ENCODE measurements at places on chromosomes 3 and 15. TPM values are rescaled to one million over a fixed set of nuclear protein-coding genes. Genes with fewer than 3 reads are reported as not detected.

DNA sequence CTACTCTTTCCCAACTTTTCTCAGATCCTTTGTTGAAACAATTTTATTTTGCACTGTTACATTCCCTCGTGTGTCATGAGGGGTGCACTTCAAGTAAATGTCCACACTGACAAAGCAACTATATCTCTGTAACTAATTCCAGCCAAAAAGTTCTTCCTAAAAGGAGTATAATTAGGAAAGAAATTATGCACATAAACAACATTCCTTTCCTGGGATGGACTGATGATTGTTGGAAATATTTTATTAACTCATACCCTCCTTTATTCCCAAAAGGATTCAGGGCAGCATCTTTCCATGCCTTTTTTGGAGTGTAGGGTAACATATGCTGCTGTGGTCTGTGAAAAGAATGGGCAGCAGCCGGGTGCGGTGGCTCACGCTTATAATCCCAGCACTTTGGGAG, 426.1 kb upstream of the THBS1 start:
- no peak for DNase-seq

GRCh38 chr3:37768107-37768809, 93.4 kb upstream of the CTDSPL start:
- no peak for DNase-seq

- DNase-seq = peak; percentile 44
Measured at GRCh38 chr15:31062911-31063310, 38.6 kb downstream of the TRPM1 start.

The TMEM43 gene
- 29.5 TPM for total RNA-seq

GRCh38 chr3:66101901-66102300, 63.2 kb upstream of the MAGI1 start:
- no peak for DNase-seq

The CACNA2D2 gene
- 2.8 TPM for total RNA-seq

The SHC4 gene
- total RNA-seq = 2.4 TPM

The SI gene
- not detected for total RNA-seq

DNA sequence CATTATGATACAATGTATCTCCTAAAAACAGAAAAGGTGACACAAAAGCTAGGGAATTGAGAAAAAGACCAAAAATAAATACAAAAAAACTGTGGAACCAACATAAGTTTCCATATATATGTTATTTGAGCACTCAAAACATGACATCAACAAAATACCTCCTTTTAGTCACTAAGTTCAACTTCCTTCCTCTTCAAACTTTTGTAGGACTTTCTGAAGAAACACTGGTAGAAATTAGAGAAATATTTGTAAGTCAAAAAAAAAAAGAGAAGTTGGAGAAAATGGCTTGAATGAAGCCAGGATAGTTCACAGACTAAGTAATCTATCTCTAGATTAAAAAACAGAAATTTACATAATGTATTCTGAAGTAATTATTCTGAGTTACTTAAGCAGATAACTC, 208.4 kb upstream of the ALCAM start:
- DNase-seq = no peak

DNA sequence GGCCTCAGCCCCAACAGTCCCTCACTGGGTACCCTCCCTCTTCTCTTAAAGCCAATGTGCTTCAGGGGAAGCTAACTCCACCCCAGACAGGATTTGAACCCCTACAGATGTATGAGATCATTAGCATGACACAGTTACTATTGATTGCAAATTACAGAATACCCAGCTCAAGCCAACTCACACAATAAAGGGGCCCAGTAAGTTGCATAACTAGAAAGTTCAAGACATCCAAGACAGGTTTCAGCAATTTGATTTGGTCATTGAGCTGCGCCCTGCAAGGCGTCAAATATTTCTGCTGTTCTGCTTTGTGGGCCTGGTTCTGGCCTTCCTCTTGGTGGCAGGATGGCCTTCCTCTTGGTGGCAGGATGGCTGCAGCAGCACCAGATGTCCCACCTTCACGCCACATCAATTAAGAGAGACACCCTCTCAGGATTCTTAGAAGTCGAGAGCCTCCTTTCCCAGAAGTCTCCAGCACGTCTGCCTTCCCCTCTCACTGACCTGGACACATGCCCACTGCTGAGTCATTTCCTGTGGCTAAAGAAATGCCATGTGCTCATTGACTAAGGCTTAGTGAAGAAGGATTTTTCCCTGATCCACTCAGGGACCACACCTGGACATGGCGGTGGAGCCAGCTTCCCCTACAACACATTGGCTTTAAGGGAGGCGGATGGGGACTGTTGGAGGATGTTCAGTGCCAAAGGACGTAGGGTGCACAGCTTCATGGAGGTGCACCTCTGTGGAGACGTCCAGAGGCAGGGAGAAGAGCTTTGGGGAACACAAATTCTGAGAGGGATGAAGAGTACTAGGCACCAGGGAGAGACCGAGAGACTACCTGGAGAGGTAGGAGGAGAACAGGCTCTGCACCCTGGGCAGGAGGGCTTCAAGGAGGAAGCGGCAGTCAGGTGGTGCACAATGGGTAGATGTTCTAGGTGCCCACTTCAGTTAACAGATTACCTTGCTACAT, 49.1 kb downstream of the DNASE1L3 start:
- peak; percentile 48 for DNase-seq

- DNase-seq = no peak
Measured at GRCh38 chr15:61685971-61686370, 374.3 kb downstream of the VPS13C start.

- DNase-seq = no peak
Measured at GRCh38 chr3:177437513-177438337, 240.4 kb upstream of the TBL1XR1 start.

DNA sequence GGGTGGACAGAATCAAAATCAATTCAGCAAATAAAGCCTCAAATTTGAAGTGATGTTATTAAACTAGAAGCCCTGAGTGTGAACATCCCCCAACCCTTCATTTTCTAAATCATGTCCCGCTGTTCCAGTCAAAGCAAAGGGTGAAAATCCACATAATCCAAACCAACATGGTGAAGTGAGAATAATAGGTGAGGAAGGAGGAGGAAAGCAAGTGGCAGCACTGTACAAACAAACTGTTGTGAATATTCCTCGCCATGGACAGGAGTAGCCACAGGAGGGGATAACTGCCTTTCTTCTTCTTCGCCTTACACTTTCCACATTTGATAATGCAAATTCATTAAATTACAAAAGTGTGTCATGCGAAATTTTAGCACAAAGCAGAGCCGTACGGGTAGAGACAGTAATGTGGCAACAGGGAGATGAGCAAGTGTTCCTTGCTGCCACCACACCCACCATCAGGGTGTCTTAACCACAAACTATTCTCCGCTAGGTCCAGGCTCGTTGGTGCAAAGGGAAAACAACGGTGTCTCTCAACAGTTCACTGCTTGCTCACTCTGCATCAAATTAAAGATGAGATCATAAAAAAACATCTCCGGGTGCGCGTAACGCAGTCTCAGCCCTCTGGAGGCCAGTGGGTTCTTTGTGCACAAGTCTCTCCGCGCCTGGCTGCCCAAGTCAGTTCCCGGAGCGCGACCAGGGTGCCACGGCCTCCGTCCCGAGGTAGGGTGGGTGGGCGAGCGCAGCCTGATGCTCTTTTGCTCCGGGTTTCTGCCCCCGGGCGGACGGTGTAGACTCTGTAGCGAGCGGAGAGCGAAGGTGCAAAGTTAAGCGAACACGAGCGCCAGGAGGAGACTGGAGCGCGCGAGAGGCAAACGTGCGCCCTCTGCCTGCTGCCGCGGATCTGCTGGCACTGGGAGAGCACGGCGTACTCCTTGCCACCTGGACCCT, 6.7 kb downstream of the EPHA3 start:
- DNase-seq = peak; percentile 79

DNA sequence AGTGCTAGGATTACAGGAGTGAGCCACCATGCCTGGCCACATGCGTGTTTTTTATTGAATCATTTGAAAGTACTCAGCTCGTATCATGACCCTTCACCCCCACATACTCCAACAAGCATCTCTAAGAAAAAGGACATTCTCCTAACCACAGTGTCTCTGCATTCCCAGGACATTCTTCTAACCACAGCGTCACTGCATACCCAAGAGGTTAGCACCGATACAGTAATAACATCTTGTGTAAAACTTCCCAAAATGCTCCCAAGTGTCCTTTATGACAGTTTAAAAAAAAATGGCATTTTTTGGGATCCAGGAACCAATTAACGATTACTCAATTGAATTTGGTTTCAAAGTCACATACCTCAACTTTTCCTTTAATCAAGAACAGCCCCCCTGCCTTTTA, 39.6 kb downstream of the FLNB start:
- no peak for DNase-seq

GRCh38 chr3:99562138-99562537, 76.3 kb upstream of the COL8A1 start:
- no peak for DNase-seq

DNA sequence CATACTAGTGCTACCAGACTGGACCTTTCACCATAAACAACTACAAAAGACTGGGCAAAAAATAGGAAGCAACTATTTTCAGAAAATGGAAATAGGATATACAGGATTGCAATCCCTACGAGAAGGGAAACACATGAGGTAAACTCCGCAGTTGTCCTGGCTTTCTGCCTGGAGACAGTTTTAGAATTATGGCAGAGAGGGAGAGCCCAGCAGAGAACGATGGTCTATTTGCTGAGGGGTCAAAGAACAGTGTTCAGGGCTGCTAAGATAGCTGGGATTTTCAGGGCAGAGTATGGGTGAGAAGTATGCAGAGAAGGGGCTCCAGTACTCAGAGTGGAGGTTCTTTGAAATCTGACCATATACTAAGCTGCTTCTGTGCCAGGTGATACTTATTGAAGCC, 163.4 kb downstream of the CHDH start:
- no peak for DNase-seq

GRCh38 chr15:49145651-49146609, 9.5 kb downstream of the COPS2 start:
- DNase-seq = no peak

The SCAANT1 gene
- not detected for total RNA-seq

DNA sequence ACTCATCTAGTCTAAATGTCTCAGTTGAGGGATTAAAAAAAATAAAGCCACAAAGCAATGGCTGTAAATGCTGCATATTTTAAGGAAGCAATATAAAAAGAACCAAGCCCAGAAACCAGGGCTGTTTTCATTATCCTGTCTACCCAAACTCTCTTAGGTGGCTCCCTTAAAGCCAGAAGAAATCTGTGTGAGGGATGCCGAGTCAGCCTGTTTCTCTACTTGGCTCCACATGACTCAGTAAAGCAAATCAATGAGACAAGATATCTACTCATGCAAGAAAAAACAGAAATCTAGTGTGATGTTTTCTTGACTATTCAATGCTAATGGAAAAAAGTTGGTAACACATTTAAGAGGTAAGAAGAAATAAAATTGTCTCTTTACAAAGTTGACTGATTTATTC, 296.2 kb downstream of the ZBTB20 start:
- no peak for DNase-seq

Measured in left ventricle myocardium superior (tissue), 1 donor.